ENCODE measurements at places on chromosomes 3 and 15.

DNA sequence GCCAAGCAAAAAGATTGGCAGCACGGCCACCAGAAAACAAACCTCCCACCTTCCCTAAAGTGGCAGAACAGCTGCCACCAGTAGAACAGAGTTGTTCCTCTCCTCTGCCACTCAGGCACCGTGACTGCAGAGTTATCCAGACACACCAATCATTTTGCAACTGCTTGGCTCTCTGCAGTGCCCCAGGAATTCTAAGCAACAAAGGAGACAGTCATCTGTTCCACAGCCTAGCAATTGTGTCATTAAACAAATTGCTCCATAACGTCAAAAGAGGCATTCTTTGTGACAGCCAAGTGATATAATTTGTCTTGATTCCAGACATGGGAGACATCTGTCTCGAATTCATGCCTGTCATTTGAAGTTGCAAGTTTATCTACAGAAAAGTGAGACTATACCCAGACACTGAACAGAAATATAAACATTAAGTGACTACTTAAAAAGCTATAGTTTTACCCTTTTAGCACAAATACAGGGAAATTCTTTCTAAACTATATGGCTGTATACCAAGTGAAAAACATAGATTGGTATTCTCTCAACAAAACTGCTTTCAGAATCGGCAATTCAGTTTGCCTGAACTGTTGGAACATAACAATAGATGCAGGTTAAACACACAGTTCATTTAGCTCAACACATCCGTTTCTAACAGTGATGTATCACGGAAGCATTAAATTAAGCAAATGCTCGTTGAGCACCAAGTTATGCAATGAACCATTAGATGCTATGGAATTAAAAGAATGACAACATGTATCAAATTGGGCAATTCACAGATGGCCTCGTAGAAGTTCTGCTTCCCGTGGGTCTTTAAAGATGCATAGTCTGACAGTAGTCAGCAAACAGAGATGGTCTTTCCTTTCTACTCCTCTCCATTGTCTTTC is 281.3 kb downstream of the FGF12 start:
- DNase-seq: no peak

GRCh38 chr3:121482660-121483059 is 63.1 kb downstream of the POLQ start:
- DNase-seq: no peak

- DNase-seq: peak; percentile 23
These were observed 99.6 kb downstream of the TMCC1 start for GRCh38 chr3:129793942-129794310.

- no peak for DNase-seq
These were observed 392.7 kb upstream of the TBL1XR1 start for GRCh38 chr3:177589911-177590381.

GRCh38 chr3:60095516-60095915 is 1045.7 kb upstream of the CFAP20DC start:
- DNase-seq: no peak

- DNase-seq: no peak
These were observed 23.0 kb downstream of the NR2F2 start for GRCh38 chr15:96353416-96353929.

DNA sequence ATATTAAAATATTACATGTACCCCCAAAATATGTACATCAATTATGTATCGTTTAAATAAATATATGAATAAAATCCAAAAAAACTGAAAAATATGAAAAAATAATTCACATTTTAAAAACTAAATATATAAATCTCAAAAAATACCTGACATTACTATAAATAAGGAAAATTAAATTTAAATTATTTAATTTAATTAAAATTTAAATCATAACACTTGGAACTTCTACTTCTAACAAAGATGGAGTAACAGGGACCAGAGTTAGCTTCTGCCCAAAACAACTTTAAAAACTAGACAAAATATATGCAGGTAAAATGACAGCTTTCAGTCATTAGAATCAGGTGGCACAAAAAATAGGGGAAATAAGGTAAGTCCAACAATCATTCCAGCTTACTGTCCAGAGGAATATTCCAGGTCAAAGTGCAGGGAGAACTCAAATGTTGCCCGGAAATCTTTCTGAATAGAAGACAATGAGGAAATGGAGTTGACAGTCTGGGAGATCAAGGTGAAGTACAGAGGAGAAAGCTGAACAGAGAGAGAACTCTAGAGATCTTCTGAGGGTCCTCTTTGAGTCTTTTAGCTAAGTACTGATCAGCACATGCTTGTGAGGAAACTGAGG is 207.7 kb upstream of the ATP11B start:
- no peak for DNase-seq

GRCh38 chr3:141227752-141228151 is 3.9 kb upstream of the PXYLP1 start:
- DNase-seq: no peak

DNA sequence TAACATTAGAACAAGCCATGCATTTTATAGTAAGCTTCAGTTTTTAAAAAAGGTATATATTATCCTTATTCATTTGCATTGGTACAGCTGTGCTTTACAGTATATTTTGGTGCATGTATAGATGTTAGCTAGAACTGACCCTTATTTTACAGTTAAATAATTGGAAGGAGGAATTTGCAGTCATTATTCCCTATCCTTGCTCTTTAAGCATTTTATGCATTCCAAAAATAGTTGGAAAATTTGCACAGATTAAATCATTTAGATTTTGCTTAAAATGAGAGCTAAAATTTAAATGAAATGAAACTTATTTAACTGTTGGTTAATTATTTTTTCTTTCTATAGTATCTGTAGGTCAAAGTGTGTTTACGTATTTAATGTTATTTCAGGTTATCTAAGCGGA is 667.1 kb downstream of the NAALADL2 start:
- DNase-seq: no peak

GRCh38 chr3:196399485-196399945 is 32.7 kb downstream of the UBXN7 start:
- DNase-seq: no peak

GRCh38 chr3:32782407-32782806 is 35.4 kb upstream of the TRIM71 start:
- DNase-seq: no peak

- no peak for DNase-seq
These were observed 61.5 kb upstream of the ULK4 start for GRCh38 chr3:42023380-42023779.

DNA sequence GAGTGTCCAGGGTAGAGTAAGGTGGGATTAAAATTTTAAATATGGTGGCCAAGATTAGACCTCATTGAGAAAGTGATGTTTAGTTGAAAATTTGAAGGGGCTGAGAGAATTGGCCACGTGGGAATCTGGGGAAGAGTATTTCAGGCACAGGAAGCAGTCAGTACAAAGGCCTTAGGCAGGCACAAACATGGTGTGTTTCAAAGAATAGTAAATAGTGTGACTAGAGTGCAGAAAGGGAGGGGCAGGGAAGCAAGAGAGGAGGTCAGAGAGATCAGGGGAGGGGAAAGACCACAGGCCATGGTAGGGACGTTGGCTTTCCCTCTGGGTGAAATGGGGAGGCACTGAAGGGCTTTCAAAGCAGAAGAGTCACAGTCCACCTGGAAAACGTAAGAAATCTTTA is 36.6 kb upstream of the POMGNT2 start:
- DNase-seq: no peak

DNA sequence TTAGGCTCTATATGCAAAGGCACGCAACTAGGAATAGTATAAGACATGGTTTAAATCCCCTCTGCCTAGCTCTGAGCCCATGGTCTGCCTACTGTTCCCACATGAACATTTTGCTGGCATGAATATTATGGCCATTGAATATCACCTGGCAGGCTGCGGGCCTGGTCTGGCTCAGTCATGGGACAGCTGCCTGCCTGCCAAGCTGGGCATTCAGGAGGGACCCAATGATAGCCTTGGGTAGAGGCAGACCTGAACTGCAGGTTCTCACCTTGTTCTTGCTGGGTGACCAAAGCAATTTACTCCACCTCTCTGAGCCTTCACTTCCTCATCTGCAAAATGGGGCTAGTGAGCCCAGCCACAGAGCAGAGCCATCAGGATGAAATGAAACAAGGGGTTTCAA is 11.3 kb downstream of the RBP1 start:
- DNase-seq: no peak

- DNase-seq: no peak
These were observed 43.6 kb upstream of the KLF13 start for GRCh38 chr15:31283043-31283442.

DNA sequence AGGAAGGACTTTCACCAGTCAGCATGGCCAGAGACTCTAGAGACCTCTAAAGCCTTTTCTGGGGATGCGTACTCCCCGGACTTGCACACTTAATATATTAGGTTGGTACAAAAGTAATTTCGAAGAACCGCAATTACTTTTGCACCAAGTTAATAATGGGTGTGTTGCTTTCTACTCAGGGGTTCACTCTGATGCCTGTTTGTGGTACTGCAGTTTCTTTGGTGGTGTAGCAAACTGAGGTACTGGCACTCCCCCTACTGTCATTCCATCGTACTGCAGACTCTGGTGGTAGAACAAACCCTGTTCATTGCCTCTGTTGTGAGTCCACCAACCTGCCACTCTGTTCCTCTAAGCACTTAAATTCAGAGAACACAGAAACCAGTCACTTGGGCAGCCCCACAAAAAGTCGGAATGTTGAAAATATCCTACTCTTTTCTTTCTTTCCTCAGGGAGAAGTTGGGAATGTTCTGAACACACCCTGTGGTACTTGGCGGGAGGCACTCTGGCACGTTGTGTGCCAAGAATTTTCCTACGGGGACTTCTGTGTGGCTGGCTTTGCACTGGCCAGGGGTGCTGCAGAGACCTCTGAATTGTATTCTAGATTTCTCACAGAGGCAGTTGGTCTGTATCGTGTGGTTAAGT is 46.3 kb downstream of the GABRG3 start:
- peak; percentile 29 for DNase-seq

DNA sequence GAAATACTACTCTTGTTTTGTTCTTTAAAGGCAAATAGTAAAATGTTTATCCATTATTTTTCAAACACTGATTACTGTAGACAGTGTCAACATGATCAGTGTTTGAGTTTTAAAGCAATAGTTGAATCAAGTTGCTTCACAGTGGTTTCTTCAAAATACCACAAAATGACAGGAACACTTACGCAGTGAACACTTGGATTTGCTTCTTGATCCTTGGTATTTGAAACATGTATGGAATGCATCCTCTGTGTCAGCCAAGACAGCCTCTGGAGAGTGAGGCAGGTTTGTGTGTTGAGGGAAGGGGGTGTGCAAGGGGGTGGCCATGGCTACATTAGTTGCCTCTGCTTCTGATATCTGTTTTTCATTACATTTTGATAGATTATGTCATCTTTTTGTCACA is 413.0 kb downstream of the RBMS3 start:
- DNase-seq: no peak

- DNase-seq: no peak
These were observed 1.8 kb downstream of the SMAD3 start for GRCh38 chr15:67066959-67067853.

GRCh38 chr15:31483986-31484951 is 157.6 kb downstream of the KLF13 start:
- no peak for DNase-seq

DNA sequence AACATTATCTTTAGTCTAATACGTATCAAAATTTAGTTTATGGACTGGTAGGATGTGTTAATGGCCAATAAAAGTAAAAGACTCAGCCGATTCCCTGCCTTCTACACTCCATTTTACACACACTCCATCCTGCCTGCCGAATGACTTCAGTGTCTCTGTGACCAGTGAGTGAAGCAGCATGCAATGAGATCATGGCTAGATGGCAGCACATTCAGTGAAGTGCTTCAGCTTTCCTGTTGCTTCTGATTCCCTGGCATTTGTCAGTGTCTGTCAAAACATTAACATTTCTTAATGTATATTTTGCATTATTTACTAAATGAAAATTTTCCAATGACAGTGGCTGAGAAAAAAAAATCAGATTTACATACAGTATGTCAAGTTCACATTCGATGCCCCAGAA is 412.0 kb downstream of the FHIT start:
- no peak for DNase-seq

- no peak for DNase-seq
These were observed 30.1 kb downstream of the SCN11A start for GRCh38 chr3:39021465-39022285.

GRCh38 chr3:85801955-85802354 is 843.2 kb downstream of the CADM2 start:
- DNase-seq: no peak

DNA sequence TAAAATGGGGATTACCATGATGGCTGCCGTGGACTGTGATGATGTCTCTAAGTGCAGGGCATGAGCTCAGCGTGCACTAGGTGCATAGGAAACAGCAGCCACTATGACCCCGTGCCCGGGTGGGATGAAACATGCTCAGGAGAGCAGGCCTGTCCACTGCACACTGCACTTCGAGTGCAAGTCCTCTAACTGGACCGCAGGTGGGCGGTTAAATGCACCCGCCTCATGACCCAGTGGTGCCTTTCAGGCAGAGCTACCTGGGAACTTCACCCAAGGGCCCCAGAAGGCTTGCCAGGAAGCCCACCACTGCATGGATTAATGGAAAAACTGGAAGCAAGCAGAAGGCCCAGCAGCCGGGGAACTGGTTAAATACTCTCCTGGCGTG is 34.0 kb downstream of the PRKCD start:
- no peak for DNase-seq
